ENCODE measurements at places on chromosomes 11 and 22. TPM values are rescaled to one million over a fixed set of nuclear protein-coding genes. Genes with fewer than 3 reads are reported as not detected.

The PGA4 gene
- total RNA-seq: 1.8 TPM

GRCh38 chr11:79406376-79406775, 34.5 kb downstream of the TENM4 start:
- H3K4me1 ChIP-seq: peaks cover 10% of the 10 kb centered on the region
- no peak for DNase-seq
- no peaks in the 10 kb centered on the region for H3K36me3 ChIP-seq
- H3K27me3 ChIP-seq: no peaks in the 10 kb centered on the region
- no peak overlapping the region for H3K27ac ChIP-seq

The NPAS4 gene
- 0.09 TPM for total RNA-seq

- H3K27me3 ChIP-seq: no peaks in the 10 kb centered on the region
- H3K4me1 ChIP-seq: no peaks in the 10 kb centered on the region
- no peak overlapping the region for H3K4me3 ChIP-seq
- DNase-seq: no peak
Measured at GRCh38 chr11:58394195-58394594, 12.5 kb downstream of the OR5B3 start.

All from lung (tissue), 17 donors.